Activated naive CD4-positive, alpha-beta T cell treated with anti-CD3 and anti-CD28 coated beads, Interleukin-2, amount 50 U/mL, for 72 hours (primary cell): ENCODE measurements at places on chromosomes 11 and 22. TPM values are rescaled to one million over a fixed set of nuclear protein-coding genes. Genes with fewer than 3 reads are reported as not detected.

DNA sequence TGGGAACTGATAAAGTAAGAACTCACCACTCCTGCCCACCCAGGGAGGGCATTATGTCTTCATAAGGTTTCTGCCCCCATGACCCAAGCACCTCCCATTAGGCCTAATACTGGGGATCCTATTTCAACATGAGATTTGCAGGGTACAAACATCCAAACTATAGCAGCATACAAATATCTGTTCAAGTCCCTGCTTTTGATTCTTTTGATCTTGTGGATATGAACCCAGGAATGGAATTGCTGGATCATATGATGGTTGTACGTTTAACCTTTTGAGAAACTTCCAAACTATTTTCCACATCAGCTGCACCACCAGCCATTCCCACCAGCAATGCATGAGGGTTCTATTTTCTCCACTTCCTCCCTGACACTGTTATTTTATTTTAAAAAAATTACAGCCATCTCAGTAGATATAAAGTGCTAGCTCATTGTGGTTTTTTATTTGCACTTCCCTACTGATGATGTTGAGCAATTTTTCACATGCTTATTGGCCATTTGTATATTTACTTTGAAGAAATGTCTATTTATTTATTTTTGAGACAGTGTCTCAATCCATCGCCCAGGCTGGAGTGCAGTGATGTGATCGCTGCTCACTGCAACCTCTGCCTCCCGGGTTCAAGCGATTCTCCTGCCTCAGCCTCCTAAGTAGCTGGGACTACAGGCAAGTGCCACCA lies 7.1 kb upstream of the ATG16L2 start:
- no peak for DNase-seq

GRCh38 chr11:32266601-32267000 lies 168.7 kb downstream of the WT1 start:
- no peak for DNase-seq

- no peak for DNase-seq
These were observed 79.5 kb downstream of the ST3GAL4 start for GRCh38 chr11:126434950-126435335.

DNA sequence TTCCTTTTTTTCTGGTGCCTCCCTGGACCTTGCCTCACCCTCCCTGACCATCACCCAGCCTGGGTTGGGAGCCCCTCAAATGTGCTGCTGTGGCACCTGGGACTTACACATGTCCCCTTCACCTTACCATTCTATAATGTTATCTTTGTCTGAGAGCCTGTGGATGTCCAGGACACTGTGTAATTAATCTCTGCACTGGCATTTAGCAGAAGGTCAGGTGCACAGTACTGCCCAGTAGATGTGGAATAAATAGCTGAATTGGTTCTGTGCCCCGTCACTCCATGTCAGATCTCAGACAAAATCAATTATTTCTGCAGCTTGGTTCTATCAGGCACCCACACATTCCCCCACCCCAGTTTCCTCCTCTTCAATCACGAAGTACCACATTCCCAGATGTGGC lies 19.9 kb upstream of the DKK3 start:
- no peak for DNase-seq

DNA sequence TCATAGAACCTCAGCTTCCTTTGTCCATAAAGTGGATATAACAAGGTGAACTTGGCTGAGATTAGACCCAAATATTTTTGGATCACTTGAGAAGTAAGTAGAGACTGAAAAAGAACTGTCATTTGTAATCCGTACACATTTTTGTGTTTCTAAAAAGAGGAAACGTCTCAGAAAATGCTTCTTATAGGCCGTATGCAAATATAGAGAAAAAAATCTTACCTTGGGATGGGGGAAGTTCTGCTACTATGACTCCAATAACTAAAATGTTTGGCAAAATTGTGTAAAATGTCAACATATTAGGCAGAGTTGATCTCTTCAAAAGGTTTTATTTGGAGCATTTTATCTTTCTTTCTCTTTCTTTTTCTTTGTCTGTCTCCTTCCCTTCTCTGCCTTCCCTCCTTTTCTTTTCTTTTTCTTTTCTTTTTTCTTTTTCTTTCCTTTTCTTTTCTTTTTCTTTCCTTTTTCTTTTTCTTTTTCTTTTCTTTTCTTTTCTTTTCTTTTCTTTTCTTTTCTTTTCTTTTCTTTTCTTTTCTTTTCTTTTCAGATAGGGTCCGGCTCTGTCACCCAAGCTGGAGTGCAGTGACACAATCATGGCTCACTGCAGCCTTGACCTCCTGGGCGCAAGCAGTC lies 48.2 kb downstream of the ADM start:
- no peak for DNase-seq

DNA sequence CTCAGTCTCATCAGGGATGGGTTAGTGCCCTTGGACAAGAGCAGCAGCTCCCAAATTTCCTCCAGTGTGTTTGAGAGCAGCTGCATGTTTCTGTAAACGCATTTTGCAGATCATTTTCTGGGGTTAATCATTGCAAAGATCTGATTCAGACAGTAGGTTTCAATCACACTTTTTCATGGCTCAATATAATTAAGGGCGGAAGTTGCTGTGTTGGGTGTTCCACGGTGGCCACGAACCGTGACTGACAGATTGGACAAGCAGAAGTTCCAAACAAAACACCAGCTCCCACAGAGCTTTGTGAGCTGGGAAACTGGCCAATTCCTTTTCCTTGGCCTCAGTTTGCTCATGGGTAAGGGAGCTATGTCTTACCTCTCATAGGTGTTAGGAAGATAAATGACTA lies 8.4 kb upstream of the RASSF10 start:
- no peak for DNase-seq

- DNase-seq, result no peak
These were observed 26.2 kb downstream of the SUSD2 start for GRCh38 chr22:24207264-24208011.

DNA sequence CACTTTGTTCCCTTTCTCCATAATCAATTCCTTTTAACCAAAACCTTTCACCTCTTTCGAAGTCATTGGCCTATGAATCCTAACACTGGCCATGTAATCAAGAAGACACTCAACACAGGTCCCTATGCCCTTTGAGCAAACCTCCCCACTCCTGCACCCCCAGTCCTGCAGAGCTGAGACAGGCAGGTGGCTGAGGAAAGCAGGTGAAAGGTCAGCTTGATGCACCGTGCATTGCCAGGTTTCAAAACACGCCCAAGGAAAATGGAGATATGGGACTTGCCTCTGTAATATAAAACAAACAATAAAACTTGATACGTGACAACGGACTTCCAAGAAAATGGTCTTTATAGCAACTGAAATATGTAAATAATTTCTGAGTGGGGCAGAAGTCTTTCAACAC lies 10.6 kb downstream of the CPT1A start:
- DNase-seq, result no peak

GRCh38 chr11:105023003-105023402 lies at the start of gene CASP5:
Gene CASP5, minus strand, starts transcription at chr11:105023168. Its CDS starts 32 bp downstream, at chr11:105023136.
- no peak for DNase-seq

The ZNF280B gene
- total RNA-seq, result 2.8 TPM

The TMPRSS13 gene
- total RNA-seq, result 1.8 TPM

The ABCG4 gene
- total RNA-seq, result 0.12 TPM

The ACTN3 gene
- total RNA-seq, result 0.31 TPM

The KCNC1 gene
- not detected for total RNA-seq

The VPREB1 gene
- not detected for total RNA-seq
